T-helper 9 cell (primary cell): ENCODE measurements at places on chromosomes 7 and 10.

DNA sequence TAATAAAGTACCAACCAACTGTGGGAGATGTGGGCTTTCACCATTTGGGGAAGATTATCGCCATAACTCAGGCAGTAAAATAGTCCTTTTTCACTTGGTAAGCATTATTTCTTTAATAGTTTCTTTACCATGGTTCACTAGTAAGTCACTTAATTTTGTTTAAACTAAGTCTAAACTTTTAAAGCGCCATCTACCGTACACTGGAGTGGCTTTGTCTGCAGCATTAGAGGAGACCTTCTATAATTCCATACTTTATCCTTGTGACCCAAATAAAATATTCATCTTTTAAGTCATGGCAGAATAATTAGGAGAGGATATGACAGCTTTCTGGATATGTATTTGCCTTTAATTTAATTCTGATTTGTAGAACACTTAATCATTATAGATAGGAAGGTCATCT lies 468.0 kb downstream of the MAGI2 start:
- no peak for DNase-seq

DNA sequence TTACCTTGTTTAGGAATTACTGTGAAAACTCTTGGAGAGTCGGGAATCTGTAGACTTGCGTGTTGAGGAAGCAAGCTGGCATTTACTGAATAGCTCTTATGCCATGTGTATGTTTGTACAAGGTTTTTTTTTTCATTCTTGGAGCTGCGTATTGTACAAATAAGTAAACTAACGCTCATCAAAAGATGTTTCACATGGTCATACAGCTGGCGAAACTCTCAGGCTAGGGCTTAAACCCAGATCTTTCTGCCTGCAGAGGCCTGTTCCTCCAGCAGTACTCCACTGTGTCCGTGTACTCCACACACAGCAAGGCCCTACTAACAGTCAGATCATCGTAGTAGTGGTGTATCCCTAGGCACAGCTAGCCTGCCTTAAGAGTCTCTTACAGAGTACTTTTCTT lies 7.4 kb downstream of the EDRF1 start:
- DNase-seq = no peak

DNA sequence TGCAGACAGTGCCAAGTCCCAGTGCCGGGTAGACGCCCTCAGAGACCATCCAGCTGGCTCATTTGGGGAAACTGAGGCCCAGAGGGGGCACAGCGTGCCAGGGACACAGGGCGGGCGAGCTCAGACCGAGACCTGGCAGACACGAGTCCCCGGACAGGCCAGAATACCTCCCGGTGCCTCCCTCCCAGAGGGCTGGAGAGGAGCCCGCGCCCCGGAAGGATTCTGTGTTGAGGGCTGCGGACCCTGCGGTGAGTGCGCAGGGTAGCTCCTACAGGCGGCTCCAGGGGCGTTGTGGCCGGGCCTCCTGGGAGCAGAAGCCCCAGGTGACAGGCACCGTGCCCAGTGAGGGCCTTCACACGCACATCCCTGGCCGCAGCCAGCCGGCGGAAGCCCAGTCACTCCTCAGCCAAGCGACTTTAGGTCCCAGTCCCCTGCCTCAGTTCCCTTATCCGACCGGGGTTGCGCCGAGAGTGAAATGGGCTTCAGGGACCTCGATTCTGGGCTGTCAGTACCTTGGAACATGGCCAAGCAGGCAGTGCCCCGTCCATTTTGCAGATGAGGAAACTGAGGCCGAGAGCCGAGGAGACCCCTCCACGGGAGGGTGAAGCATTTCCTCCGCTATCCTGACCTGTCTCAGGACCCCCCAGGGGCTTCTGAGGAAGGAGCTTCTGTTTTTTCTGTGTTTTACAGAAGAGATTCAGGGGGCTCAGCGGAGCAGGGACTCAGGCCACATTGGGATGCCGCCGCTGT lies 73.6 kb downstream of the ELFN1 start:
- DNase-seq = no peak

DNA sequence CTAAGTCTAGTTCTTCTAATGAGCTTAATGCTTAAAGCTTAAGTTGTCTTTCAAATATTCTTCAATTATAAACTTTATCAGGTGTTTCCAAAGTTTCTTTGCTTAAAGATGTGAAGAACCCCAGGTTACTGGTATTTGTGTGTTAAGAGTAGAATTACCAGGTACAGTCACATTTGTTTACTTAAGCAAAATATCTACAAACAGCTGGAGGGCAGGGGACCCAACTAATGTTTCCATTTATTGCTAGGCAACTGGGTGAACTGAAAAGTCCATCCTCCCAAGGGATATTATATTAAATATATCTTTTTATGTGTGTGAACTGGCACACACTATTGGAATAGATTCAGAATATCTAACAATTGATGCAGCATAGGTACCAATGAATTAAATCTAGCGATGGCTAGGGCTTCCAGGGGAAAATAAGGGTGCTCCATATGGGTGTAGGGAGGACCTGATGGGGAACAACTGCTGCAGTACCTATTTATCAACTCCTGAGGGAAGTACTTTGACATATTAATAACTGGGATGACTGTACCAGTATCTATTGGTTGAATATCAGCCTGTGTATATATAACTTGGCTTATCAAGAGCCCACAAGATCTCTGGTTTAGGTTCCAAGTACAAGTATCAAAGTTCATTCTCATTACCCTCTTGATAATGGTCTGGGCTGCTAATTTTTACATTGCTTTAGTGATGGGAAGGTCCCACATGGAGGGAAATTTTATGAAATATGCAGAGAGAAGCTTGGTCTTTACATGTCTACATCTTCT lies 10.3 kb upstream of the AGR3 start:
- no peak for DNase-seq

DNA sequence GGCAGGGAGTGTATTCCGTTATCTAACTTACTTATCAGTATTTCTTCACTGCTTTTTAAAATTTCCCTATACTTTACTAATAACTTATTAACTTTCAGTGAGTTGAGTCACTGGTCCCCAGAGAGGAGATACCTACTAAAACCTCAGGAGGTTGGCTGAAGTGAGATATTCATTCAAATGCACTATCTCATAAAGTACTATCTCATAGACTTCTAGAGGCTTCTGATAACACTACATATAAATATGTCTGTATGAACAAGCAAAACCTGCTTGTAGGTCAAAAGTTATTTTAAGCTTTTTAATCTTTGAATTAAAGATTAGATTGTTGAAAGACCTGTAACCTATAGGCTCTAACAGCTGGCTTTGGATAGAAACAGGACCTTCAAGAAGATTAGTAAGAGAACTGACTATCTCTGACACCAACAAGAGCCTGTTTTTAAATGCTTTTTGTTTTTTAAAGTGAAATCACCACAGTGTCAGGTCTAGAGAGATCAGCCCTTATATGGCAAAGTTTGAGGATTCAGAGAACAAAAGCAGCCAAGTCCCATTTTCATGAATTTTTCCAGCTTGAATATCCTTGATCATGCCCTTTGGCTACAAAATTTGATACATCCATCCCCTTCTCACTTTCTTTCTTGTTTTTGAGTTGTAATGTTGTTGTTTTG lies 242.2 kb downstream of the ARL4A start:
- DNase-seq = no peak

DNA sequence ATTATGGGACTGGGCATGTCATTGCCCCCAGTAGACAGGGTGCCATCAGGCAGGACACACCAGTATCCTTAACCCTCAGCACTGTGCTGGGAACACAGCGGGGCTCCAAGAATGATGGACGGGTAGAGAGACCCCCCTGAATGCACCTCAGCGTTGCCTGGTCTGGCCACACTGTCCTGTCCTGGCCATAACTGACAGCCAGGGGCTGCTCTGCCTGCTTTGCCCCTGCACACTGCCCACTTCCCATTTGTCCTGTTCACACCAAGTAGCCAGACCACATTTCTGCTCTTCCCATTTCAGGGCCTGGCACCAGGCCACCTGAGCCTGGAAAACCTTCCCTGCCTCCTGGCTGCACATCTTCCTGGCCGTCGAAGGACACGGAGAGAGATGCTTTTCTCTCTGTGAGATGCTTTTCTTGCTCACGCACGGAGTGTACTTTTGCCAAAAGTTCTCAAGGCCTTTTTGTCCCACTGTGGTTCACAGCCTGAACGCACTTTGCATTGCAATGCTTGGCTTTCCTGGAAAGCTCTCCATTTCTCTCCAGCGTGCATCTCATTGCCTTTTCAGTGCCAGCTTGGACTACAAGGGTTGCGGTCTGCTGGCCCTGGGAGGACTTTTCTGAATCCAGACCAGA lies 131.0 kb upstream of the EEPD1 start:
- DNase-seq = no peak

DNA sequence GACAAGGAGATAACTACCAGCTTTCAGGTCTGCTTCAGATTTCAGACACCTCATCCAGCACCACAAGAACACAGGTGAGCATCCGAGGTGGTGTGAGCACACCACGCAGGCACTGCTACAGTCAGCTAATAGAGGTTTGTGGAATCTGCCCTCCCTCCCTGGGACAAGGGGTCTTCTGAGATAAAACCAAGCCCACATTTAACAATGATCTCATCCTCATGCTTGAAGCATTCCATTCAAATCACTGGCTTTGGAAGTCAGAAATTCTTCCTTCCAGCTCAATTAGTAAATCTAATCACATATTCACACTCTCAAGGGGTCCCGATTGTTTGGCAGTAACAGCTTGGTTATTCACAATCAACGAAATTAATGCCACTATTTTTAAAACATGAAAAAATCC lies 331.4 kb downstream of the ELMO1 start:
- DNase-seq = no peak

DNA sequence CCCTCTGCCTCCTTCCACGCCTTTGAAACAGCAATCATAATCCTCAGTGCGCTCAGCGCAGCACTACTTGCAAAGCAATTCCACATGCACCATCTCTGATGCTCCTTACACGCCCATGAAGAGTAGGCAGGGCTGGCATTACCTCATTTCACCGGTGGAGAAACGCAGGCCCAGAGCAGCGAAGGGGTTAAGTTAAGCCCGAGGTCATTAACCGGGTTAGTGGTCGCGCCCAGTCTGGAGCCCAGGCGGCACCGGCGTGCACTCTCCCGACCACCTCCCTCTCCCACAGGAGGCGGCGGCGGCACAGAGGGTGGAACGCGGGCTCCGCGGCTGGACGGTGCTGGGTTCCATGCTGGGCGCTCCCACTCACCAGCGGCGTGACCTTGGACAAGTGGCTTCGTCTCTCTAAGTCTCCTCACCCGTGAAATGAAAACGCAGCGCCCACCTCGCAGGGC lies 515 bp downstream of the FASTK start:
- DNase-seq = no peak

DNA sequence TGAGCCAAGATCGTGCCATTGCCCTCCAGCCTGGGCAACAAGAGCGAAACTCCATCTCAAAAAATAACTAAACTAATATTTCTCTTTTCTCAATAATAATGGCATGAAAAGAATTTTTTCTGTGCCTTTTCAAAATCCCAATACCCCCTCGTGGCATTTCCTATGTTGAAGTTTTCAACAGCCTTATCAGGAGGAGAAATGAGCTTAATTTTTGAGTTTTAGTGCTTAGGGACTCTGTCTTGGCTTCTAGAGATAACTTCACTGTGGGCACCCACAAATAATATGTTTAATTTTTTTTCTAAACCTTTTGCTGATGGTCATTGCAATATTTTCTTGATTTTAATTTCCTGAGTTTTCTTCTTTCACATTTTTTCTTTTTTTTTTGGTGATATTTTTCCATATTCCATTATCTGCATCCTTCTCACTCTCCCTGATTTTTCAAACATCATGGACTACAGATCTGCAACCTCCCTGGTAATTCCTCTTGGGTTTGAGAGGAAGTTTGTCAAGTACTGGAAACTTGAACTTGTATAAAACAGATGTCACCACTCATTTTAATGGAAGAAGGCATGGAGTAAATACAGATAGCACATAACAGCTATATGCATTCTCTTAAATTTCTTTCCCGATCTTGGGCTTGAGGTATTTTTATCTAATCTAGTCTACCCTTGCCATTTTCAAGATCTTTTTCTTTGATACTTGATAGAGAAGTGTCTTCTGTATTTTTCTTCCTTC lies 84.0 kb downstream of the KAT6B start:
- DNase-seq = no peak

DNA sequence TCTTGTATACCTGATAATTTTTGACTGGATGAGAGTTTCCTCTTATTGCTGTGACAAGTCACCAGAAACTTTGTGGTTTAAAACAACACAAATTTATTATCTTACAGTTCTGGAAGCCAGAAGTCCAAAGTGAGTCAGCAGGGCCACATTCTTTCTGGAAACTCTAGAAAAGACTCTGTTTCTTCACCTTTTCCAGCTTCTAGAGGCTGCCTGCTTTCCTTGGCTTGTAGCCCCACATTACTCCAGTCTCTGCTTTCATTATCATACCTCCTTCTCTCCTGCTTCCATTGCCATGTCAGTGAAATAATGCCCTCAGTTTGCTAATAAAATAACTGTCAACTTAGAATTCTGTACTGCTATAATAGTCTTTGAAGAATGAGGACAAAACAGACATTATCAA lies 65.3 kb downstream of the VCL start:
- DNase-seq = no peak

- no peak for DNase-seq
Observed at GRCh38 chr10:22760025-22760424, 45.6 kb upstream of the PIP4K2A start.

DNA sequence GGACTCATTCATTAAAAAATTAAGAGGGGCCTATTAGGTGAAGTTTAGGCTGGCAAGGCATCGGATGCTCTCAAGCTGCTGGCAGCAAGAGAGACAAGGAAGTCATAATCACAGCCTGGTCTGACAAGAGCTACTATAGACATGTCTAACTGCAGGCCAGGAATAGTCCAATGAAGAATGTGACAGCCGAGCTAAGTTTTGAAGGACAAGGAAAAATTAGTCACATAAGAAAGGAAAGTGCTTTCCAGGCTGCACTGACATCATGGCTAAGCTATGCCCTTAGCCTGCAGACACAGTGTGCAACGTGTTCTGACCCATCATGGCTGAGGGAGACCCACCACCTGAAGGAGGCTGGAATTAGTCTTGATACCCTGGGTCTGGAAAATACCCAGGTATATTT lies 281.1 kb downstream of the PLXNA4 start:
- DNase-seq = no peak

DNA sequence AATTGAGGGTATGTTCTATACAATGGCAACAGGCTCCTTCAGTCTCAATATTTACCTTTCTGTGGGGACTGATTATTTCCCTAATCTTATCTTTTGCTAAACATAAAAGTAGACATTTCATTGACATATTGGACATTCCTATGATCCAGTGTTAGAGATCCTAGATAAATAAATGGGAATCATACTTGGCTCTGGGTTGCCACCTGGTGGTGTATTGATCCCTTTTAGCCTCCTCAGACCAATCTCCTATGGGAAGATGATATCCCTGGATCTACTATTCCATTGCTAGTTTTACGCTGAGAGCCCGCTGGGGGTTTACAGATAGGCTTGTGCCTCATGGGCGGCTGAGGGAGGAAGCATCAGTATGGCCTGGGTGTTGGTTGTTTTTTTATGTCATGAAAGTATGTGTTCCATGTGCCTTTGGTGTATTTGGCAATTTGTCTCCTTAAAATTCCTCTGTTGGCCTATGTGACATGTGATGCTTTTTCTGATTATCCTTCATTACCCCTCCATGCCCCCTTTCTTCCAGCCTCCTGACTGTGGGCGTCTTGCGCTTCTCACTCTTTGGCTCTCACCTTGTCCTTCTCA lies 18.8 kb downstream of the CELF2 start:
- no peak for DNase-seq
